Lung microvascular endothelial cell (primary cell): ENCODE measurements at places on chromosomes 16 and 17.

GRCh38 chr17:79505199-79505598 is 105.7 kb downstream of the RBFOX3 start:
- DNase-seq, result no peak

DNA sequence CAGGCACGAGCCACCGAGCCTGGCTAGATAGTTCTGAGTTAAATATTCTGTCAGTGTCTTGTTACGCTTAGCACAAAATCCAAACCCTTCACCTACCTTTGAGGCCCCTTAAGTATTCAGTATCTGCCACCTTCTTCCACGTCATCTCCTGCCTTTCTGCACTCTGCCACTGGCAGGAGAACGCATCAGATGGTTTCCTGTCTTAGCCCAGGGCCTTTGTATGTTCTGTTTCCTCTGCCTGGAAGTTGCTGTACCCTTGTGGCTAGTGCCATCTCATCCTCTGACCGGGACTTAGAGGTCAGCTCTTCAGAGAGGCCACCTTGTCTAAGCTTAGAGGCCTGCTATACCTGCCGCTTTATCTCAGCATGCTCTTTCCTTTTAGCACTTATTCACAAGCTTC is 67.5 kb upstream of the LGALS9 start:
- DNase-seq, result no peak

GRCh38 chr16:31411024-31411844 is 16.9 kb downstream of the COX6A2 start:
- DNase-seq, result no peak

DNA sequence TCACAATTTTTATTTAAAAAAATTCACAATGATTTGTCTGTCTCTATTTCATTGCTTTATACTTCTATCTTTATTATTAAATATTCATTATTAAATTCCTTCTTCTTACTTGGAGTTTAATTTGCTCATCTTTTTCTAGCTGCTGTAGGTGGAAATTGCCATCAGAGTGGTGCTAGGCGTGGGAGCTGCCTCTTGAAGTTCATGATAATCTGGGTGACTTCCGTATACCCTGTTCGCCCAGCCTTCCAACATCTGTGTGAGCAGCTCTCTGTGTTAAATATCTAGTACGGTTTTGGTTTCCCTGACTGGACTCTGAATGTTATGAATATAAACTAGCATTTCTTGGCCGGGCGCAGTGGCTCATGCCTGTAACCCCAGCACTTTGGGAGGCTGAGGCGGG is 84.0 kb upstream of the RPH3AL start:
- DNase-seq, result no peak
